ENCODE measurements at places on chromosomes 3 and 15.
A peak's percentile ranks its signal among the peaks of the same experiment; 100 is the strongest.

DNA sequence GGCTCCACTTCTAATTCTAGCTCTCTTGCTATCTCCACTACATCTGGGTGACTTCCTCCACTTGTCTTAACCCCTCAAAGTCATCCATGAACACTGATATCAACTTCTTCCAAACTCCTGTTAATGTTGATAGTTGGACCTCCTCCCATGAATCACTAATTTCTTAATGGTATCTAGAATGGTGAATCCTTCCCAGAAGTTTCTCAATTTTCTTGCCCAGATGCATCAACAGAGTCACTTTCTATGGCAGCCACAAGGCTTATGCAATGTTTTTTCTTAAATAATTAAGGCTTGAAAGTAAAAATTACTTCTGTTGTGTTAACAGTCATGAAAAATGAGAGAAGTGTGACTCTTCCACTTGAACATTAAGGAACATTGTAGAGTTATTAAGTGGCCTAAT lies 164.3 kb downstream of the PCCB start:
- DNase-seq = no peak

- no peak for DNase-seq
Measured at GRCh38 chr15:98620020-98620419, 28.3 kb upstream of the IGF1R start.

DNA sequence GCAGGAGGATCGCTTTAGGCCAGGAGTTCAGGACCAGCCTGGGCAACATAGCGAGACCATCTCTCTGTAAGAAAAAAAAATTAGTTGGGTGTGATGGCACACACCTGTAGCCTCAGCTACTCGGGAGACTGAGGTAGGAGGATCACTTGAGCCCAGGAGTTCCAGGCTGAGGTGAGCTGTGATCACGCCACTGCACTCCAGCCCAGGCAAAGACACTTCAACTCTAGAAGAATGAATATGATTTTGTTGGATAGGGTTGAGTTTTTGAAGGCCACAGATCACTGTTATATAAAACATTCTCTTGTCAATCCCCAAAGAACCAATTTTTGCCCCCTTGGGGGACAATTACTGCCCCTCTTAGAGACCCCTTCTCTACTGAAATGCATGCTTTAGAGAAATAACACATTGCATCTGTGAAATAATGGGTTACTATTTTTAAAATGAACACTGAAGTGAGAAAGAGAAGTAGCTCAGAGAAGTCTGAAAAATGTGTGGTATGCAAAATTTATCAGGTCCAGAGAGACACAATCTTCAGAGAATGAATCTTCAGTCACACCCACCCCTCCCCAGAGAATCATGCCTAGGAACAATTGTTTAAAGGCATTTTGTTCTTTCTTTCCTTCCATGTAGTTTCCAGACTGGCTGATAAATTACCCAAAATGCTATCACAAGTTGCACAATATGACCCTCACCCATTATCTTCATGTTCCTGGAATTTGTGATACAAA lies 42.7 kb downstream of the METTL6 start:
- no peak for DNase-seq

GRCh38 chr15:95930659-95931375 lies 399.7 kb upstream of the NR2F2 start:
- DNase-seq = no peak

- DNase-seq = no peak
Measured at GRCh38 chr3:182629521-182629920, 163.8 kb upstream of the ATP11B start.

GRCh38 chr15:22224241-22224671 lies 143.9 kb downstream of the OR4M2 start:
- no peak for DNase-seq

- no peak for DNase-seq
Measured at GRCh38 chr3:68090571-68090970, 436.2 kb upstream of the SUCLG2 start.

- no peak for DNase-seq
Measured at GRCh38 chr15:92879949-92880725, 20.0 kb upstream of the CHD2 start.

GRCh38 chr3:77377717-77378116 lies 337.8 kb downstream of the ROBO2 start:
- no peak for DNase-seq

GRCh38 chr3:38119821-38120692 lies 16.9 kb downstream of the ACAA1 start:
- no peak for DNase-seq

GRCh38 chr15:75694241-75695182 lies 18.1 kb downstream of the CSPG4 start:
- DNase-seq = no peak

DNA sequence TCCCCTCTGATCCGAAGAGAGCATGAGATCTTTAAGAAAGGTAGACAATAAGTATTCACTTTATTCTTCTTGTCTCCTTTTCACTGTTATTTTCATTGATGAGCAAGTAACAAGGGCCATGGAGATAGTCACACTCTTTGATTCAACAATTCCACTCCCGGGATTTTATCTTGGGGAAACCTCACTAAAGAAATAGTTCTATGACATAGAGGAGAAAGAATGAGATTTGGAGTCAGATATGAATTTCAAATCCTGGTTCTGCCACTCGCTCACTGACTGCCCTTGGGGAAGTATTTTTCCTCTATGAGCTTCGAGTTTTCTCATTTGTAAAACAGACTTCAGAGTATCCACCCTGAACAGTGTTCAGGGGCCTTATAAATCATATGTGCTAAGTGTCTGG lies 514.6 kb downstream of the NLGN1 start:
- no peak for DNase-seq

DNA sequence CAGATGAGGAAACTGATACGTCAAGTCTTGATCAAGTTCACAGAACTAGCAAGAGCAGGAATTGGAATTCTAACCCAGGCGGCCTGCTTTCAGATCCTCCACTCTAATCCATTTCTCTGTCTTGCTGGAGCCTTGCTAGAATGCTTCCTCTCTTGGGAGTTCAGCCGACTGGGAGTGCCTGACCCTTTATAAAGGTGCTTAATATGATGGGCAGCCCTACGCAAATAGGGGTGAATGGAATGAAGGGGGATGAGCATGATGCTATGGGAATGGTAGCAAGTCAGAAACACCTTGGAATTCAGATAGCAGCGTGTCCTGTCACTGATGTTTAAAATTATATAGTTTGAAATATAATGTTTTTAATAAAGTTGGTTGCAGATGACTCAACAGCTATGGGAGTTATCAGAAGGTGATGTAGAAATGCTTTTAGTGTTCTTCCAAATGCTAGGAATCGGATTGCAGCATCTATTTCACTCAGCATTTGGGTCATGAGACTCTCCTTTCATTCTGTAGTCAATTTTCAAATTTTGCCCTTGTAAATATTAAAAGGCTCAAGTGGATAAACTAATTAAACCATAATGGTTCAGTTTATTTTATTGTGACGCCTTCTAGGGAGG lies 150.7 kb downstream of the FNDC3B start:
- no peak for DNase-seq

DNA sequence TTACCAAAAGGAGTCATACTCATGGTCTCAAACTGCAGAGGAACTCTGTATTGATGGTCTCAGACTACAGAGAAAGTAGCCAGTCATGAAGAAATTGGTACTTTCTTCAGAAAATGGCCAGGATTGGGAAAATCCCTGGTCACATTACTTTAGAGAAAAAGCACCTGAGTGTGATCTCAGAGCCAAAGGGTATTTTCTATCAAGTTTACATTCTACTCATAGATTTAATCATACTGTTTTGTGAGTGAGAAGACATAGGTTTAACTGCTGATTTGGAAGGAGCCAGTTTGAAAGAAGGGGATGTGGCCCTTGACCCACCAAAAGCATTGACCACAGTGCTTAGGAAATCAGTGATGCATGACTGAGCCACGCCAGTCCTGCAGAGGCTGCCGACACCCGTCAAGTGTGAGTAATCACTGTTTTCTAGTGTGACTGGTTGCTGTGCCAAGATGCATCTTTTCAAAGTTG lies 203.6 kb downstream of the AKAP13 start:
- DNase-seq = peak; percentile 22

GRCh38 chr3:18657858-18658820 lies 233.0 kb upstream of the SATB1 start:
- DNase-seq = no peak

- DNase-seq = no peak
Measured at GRCh38 chr3:51396401-51396800, 5.3 kb downstream of the RBM15B start.

DNA sequence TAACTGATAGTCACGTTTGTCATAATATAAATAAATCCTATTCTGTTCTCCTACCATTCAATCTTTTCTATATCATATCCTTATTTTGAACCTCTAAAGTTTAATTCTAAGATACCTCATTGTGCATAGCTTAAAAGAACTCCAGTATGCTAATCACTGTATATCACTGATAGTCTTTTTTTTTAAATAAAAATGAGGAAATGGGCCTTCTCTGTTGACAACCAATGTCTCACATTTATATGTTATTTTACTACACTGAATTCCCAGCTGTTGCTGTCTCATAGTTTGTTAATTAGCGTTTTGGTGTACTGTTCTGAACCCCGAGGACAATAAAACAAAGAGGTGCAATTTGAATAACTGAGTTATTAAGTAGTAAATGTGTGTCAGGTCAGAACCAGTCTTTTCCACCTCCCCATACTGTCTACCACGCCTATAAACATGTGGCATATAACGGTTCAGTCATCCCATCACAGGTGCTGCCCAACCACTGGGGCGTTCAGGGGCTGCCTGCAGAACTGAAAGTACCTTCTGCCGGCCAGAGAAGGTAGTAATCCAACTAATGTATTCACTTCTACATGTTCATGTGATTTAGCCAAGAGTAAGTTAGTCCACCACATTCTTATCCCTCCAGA lies 14.9 kb downstream of the CBLB start:
- no peak for DNase-seq

GRCh38 chr3:151319628-151320027 lies 3.0 kb upstream of the GPR87 start:
- no peak for DNase-seq

- no peak for DNase-seq
Measured at GRCh38 chr3:17157713-17158112, 273.0 kb downstream of the PLCL2 start.

GRCh38 chr3:53171064-53171418 lies 10.0 kb downstream of the PRKCD start:
- no peak for DNase-seq

DNA sequence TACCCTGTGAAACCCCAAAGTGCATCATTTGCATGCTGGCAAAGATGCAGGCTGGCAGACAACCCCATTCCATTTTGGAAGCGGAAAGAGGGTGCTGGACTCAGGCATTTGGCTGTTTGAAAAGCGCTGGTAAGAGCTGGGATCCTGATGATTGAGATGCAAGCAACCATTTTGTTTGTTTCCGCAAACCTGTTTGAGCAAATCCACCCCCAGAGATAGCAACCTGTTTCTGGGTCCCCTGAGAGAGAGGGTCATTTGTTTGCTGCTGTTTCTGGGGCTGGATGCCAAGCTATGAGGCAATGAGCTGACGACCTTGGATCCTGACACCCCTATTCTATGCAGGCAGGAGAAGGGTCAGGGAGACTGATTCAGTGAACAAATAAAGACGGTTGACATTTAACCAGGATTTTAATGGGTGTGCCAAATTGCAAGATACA lies 9.8 kb downstream of the SLC6A1 start:
- DNase-seq = no peak

GRCh38 chr15:78853500-78853899 lies 19.2 kb upstream of the MORF4L1 start:
- DNase-seq = no peak

DNA sequence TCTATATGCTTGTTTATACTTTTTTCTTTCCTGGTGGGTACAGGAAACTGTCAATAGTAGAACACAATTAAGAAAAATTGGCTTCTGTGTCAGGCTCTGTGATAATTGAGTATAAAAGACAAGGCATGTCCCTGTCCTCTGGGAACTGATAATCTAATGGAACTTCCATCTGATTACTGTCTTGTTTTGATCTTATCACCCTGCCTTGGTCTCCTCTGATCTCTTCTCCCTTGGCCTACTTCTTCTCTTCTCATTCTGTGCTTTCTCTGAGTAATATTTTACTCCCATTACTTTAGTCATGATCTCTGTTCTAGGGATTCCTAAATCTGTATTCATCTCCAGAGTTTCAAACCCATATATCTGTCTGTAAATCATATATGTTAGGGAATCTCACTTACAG lies 14.6 kb downstream of the UBE2Q2 start:
- DNase-seq = no peak

DNA sequence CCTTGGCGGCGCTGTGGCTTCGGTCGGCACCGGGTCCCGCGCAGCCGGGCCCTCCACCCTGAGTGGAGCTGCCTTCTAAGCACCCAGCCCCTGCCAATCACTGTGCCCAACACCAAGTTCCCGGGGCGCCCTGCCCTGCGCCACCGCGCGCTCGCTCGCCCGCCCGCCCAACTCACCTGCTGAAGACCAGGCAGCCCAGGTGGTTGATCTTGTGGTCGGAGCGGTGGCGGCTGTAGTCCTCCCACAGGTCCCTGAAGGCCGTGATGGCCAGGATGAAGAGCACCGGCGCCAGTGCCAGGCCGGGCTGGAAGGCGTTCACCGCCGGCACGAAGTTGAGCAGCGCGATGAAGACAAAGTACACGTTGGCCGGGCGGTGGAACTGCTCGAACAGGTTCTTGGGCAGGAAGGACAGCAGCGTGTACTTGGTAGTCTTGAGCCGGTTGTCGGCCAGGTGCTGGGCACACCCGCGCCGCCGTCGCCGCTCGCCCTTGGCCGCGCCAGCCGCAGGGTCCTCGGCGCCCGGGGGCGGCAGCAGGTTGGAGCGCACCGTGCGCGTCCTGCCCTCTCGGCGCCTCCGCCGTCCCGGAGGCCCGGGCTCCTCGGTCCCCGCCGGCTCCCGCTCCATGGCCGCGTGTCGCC lies 536 bp downstream of the ATP10A start:
- DNase-seq = no peak

DNA sequence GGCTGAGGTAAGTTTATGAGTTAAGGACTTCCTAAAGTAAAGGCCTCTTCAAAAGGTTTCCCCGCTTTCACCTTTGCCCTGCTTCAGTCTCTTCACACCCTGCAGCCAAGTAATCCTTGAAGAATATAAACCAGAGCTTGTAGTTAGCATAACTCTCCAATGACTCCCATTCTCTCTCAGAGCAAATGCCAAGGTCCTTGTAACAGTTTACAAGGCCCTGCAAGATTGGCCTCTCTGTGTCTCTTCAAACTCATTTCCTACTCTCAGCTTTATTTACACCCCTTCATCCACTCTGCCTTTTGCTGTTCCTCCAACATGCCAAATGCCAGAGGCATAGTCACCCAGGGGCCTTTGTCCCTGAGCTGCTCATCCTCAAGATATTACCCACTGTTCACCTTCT lies 60.5 kb upstream of the MME start:
- DNase-seq = no peak
